Kasumi-1 (cell line): ENCODE measurements at places on chromosomes 1 and 21.

GRCh38 chr1:101587741-101588140 is 350.9 kb downstream of the S1PR1 start:
- DNase-seq, result no peak

DNA sequence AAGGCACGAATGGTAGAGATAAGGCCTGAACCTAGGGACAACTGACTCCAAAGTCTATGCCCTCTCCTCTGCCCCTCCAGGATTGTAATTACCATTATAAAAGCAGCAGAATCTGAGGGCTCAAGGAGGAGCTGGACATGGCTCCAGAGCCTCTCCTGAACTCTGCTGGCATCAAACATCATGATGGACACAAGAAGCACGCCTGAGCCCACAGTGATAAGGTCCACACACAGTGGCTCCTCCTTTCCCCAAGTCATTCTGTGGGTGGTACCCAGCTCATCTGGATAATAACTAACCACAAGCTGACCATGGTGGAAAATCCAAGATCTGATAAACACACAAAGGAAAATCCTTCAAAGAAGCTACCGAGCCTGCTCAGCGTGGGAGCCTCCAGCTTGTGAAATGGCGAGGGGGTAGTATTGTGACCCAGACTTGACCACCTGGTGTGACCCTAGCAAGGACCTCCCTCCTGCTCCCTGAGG is 85.2 kb downstream of the HIVEP3 start:
- DNase-seq, result no peak

DNA sequence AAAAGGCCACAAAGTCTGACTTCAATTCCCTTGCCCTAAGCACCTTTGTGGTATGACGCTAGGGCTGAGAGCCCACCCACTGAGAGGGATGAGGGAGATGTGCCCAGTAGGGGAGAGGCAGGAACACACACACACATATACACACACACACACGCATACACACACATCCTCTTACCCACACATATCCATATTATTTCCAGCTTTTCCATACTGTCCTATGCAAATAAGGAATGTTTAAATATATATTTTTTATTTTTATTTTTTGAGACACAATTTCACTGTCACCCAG is 3.0 kb downstream of the RAB25 start:
- no peak for DNase-seq

DNA sequence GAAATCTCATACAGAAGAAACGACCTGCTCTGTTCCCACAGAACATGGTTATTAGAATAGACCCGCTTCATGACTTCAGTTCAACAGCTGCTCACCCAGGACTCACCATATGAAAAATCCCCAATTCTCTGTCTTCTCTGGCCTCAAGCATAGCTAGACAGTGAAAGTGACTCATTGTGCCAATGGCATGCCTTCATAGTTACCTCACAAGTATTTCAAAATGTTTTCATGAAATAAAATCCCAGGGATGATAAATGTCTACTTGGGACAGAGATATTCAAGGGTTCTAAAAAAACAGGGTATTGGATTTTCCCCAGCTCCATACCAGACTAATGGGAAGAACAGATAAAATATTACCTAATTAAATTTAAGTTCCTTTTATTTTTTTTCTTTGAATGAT is 82.3 kb downstream of the NOTCH2 start:
- no peak for DNase-seq

GRCh38 chr21:24636696-24637095 is 970.6 kb downstream of the MRPL39 start:
- DNase-seq, result no peak

GRCh38 chr1:94994805-94995204 is 67.9 kb upstream of the CNN3 start:
- no peak for DNase-seq

GRCh38 chr1:26701995-26702679 is 6.3 kb downstream of the ARID1A start:
- DNase-seq, result no peak

- DNase-seq, result no peak
Measured at GRCh38 chr1:32729254-32730046, 26.9 kb upstream of the SYNC start.

DNA sequence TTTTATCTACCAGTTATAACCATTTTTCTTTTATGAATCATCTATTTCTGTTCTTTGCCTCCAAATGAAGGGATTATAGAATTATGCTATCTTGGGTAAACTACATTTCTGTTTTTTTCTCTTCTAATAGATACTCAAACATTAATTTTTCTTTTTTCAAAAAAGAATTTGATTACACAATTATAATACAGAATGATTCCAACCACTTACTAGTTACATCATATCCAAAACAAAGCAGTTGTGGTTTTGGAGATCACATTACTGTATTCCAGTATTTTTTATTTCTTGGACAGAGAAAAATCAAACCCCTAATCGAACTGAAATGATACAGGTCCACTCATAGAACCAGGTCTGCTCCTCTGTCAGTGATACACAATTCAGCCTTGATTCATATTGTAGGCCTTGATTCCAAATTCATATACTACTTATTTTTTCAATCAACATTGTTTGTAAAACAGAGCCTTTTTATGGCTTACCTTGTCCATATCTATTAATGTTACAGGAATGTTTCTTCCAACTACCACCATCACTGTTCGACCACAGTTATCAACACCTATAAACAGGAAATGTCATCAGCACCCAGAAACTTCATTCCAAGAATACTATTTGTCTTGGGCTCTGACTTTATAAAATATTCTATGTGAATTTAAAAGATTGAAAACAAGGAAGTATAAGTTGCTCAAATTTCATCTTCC is 43.2 kb downstream of the GDAP2 start:
- DNase-seq, result no peak

GRCh38 chr1:67987046-67987799 is 63.2 kb downstream of the DIRAS3 start:
- DNase-seq, result no peak

DNA sequence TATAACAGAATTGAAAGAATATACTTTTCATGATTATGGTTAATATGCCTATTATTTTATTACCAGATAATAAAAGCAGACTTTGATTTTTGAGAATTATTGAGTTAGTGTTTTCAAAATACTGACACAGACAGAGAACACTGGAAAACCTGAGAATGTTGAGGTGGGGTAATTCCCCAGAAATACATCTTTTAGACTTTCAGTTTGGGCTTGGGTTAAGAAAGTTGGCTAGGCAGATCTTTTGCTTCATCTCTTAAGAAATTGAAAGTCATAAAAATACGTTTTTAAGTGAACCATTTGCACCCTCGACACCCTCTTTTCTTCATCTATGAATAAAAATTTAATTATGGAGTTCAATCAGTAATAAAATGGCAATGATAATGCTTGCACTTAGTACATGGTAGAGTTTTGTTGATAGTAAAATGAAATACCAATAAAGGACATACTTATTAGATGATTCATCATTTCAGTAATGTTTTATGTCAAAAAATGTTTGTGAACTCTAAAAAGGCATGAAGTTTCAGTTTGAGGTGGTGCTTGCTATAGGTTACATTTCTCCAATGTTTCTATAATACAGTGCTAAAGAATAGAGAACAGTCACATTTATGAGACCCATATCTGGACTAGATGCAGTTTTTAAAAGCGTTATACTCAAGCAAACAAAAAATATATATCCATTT is 1.9 kb upstream of the SAMSN1 start:
- DNase-seq, result no peak

GRCh38 chr1:7566417-7567375 is 204.4 kb upstream of the VAMP3 start:
- DNase-seq, result no peak

- DNase-seq, result no peak
Measured at GRCh38 chr1:997993-998744, 1.7 kb downstream of the HES4 start.

DNA sequence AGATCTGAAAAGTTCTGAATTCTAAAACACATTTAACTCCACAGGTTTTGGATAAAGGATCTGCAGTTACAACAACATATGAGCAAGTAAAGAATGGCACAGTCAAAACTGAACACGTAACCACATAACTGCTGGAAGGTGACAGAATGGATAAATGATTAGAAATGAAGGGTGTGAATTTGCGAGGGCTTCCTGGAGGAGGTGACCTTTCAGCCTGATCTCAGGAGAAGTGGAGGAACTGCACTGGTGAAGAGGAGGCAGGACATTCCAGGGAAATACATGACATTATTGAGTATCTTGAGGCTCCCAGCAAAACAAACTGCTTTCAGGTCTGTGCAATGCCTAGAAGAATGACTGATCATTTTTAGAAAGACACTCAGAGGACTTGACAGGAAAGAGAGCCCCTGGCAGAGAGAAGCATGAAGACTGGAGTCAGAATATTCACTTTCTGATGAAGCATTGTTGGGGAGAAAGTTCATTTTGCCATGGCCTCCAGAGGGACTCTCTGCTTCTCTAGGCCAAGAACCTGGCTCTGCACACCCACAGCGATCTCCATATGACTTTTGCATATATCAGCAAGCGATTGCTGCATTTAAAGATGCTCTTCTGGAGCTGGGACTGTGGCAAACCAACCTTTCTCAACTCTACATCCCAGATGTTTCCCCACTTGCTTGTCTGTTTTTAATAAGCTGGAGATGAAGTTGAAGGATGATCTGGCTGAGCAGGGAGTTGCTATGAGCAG is 122.7 kb upstream of the FAM78B start:
- no peak for DNase-seq

DNA sequence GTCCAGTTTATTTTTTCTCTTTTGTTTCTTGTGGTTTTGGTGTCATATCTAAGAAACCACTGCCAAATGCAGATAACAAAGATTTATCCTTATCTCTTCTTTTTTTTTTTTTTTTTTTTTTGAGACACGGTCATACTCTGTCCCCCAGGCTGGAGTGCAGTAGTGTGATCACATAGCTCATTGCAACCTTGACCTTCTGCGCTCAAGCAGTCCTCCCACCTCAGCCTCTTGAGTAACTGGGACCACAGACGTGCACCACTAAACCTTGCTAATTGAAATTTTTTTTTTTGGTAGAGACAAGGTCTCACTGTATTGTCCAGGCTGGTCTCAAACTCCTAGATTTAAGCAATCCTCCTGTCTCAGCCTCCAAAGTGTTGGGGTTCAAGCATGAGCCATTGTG is 8.9 kb downstream of the SLC66A1 start:
- no peak for DNase-seq

- no peak for DNase-seq
Measured at GRCh38 chr1:44002606-44003157, 11.3 kb downstream of the CCDC24 start.

GRCh38 chr1:171258429-171258828 is 10.1 kb downstream of the FMO1 start:
- DNase-seq, result no peak

DNA sequence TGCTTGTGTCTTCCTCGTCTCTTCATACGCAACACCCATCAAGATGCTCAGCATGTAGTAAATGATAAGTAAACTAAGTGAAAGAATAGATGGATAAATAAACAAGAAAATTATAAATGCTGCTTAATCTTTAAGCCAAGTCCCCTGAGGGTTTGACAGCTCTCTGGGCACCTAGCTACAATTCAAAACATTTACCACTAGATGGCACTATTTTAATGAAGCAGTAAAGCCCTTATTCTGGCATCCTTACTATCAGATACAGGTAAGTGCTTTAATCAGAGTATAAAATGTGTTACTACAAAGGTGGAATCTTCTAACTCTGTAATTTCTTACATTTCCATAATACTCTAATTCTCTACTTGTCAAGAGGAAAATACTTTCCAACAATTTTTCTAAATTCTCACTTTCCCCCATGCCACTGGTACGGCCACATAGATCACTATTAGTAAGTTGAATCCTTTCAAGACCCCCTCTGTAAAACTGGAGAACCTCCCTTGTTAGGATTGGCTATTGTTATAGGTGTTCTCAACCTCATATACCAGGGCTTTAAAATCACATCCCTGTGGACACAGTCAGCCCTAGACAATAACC is 137.8 kb downstream of the BARHL2 start:
- peak; percentile 51 for DNase-seq

DNA sequence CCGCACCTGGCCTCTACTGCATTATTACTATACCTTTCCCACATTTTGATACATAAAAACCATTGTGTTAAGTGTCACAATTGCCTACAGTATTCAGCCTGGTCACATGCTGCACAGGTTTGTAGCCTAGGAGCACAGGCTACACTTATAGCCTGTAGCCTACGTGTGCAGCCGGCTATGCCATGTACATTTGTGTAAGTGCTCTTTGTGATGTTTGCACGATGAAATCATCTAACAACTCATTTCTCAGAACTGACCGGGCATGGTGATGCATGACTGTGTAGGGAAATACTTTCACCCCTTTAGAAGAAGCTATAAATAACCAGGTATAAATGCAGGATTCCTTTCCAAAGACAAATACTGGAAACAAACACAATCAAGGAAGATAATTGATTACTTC is 12.1 kb downstream of the ERG start:
- DNase-seq, result no peak

DNA sequence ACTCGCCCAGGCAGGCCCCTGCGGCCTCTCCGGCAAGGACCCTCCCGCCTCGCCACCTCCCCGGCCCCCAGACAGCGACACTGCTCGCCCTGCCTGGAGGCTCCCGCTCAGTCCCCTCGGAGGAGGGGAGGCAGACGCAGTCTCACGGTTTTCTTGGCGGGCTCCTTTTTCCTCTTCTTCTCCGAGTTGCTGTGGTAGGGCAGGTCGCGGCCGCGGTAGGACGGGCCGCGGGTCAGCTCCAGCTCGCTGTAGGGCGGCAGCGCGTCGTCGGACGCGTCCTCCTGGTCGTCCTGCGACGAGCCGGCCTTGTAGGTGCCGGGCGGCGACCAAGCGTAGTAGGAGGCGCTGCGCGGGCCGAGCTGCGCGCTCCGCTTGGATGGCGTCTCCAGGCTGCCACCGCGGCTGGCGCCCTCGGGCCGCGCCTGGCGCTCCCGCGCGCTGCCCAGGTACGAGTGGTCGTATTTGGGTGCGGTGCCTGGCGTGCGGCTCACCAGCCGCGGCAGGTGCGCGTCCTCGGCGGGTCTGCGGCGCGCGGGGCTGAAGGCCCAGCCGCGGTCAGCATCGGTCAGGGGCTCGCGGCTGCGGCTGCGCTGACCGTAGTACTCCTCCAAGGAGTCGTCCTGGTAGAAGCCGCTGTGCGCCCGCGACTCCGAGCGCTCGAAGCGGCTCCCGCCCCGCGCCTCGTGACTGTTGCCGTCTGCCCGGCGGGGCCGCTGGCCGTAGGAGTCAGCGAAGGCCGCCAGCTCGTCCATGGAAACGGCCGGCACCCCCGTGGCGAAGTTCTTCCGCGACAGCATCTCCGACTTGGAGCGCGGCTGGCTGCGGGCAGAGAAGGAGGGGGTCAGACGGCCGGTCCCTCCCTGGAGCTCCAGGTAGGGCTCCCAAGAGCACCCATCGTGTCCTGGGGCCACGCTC is 44.8 kb upstream of the TADA1 start:
- no peak for DNase-seq

- DNase-seq, result peak; percentile 89
Measured at GRCh38 chr1:160031365-160032164, at the start of gene PIGM. PIGM (minus strand) TSS chr1:160031990; CDS start chr1:160031739, 251 bp downstream.

GRCh38 chr1:160117709-160118183 is 2.2 kb downstream of the ATP1A2 start:
- DNase-seq, result no peak

DNA sequence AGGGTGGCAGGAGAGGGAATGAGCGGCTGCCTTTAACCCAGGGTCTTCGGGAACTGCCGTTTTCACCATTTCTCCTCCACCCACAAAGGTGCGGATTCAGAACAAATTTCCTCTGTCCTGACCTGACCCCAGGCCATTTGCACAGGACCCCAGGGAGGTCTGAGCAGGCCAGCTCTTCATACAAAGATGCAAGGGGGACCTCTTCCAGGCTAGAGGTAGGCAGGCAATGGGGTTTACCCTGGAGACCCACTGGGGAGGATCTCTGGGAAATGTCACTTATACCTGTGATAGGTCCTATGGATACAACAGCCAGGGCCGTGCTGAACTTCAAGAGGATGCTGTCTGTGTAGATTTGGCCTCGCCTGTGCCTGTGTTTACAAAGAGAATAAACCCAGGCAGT is 89.7 kb upstream of the VAMP3 start:
- DNase-seq, result no peak
